ENCODE measurements at places on chromosomes 2 and 18.
A peak's percentile ranks its signal among the peaks of the same experiment; 100 is the strongest.

DNA sequence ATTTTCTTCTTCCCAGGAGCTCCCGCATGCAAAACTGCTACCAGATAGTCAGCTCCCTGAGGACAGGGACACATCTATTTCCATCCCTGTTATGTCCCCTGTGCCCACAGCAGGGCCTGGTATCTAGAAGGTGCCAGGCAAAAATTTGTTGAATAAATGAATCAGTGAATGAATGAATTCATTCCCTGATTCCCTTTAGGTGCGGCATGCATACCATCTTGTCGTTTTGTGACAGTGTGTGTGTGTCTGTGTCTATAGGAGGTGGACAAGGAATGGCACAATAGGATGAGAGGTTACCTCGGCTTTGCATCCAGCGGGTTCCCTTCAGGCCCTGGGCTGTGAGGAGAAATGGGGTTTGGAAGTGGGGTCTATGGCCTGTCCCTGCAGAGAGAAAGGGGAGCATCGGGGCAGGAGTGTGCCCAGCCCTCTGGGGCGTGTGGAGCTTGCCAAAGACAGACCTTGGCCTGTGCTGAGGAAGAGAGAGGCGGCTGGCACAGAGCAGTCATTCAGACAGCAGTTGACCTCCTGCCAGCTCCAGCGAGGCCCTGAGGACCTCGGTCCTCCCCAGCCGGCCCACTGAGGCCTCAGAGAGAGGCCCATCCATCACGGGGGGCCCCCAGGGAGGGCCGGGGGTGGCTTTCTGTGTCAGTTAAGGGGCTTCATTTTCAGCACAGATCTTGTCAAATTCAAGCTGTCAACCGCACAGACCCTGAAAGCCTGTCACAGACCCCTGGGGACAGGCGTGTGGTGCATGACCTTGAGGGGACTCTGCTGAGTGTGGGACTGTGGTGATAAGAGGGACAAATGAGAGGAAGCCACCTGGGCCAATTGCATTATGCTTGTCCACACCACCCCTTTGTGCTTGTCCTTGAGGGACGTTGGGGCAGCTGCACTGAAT lies 125.9 kb upstream of the CXCR4 start:
- DNase-seq = no peak

DNA sequence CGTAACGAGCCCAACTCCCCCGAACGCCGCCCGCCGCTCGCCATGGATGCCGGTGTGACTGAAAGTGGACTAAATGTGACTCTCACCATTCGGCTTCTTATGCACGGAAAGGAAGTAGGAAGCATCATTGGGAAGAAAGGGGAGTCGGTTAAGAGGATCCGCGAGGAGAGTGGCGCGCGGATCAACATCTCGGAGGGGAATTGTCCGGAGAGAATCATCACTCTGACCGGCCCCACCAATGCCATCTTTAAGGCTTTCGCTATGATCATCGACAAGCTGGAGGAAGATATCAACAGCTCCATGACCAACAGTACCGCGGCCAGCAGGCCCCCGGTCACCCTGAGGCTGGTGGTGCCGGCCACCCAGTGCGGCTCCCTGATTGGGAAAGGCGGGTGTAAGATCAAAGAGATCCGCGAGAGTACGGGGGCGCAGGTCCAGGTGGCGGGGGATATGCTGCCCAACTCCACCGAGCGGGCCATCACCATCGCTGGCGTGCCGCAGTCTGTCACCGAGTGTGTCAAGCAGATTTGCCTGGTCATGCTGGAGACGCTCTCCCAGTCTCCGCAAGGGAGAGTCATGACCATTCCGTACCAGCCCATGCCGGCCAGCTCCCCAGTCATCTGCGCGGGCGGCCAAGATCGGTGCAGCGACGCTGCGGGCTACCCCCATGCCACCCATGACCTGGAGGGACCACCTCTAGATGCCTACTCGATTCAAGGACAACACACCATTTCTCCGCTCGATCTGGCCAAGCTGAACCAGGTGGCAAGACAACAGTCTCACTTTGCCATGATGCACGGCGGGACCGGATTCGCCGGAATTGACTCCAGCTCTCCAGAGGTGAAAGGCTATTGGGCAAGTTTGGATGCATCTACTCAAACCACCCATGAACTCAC lies 673 bp downstream of the PCBP1 start:
- DNase-seq = peak; percentile 54

GRCh38 chr2:54775710-54776109 lies 52.2 kb downstream of the EML6 start:
- no peak for DNase-seq

DNA sequence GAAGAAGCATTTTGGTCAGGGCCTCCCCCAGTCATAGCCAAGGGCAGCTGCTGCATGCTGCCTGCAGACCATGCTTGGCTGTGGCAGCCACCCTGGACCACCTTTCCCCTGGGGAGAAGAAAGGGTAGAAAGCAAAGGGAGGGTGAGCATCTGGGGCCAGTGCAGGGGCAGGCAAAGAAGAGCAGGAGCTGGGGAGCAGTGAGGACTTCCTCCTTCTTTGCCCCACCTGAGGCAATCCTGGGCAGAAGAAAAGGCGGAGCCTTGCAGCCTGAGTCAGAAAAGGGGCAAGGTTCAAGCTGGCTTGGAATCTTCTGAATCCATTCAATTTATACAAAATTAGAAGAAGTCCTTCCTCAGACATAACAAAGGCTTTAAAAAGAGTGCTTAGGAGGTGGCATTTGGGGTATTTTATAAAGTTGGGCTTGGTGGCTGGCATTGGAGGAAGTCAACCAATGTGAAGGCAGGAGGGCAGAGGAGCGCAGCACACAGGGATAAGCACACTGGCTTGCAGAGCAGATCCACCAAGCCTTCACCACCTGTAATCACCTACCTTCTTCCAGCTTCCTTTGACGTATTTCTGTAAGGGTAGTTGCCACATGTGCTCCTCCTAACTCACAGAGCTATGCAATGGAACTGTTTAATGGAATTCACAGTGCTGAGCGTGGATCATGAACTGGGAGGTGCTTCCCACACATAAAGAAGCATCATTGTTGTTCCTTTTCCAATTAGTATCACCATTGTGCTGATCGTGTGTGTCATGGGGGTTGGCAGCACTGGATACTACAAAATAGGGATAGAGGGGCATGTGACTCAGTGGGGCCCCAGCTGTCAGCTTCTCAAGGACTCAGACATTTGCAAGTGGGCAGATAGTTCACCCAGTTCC lies 154.4 kb upstream of the EPAS1 start:
- peak; percentile 88 for DNase-seq

- peak; percentile 77 for DNase-seq
Observed at GRCh38 chr18:32289483-32290075, 99.7 kb downstream of the MEP1B start.

GRCh38 chr2:186486651-186487647 lies 889 bp downstream of the ZC3H15 start:
- peak; percentile 37 for DNase-seq

- no peak for DNase-seq
Observed at GRCh38 chr2:65294701-65295100, 67.1 kb downstream of the ACTR2 start.

DNA sequence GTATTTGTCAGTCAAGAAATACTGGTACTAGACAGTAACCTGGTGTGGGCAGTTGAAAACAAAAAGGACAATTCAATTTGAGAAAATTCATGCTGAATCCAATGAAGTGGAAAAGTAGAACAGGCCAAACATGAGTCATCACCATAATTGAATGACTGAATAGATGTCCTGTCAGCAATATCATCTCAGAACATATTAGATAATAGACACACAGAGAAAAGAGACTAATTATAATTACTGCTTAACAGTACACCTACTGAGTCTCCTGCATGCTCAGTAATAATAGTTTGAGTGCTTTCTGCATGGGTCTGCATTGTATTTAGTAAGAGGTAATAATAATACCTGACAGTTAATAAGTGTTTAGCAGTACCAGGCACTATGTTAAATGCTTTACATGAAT lies 138.6 kb upstream of the ZC3H15 start:
- DNase-seq = no peak

- DNase-seq = no peak
Observed at GRCh38 chr2:25454824-25455611, 113.3 kb upstream of the DNMT3A start.

GRCh38 chr2:101256316-101256715 lies 3.6 kb downstream of the CNOT11 start:
- no peak for DNase-seq

- DNase-seq = no peak
Observed at GRCh38 chr2:191152482-191153240, 1.9 kb upstream of the STAT4 start.

DNA sequence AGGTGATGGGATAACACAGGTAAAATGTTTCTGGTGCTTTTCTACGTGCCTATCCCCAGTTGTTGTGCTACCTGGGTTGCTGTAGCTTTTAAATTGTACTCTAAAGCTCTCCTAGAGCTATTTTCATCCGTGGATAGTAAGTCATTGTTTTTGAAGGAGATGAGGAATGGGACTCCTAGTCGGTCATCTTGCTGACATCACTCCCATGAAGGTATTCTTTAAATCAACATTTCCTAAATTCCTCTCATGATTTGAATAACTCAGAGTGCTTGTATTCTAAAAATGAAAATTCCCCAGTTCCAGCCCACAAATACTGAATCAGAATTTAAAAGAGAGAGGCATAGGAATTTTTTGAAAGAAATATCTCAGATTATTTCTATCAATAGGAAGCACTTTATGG lies 44.3 kb downstream of the CCDC148 start:
- no peak for DNase-seq

GRCh38 chr18:35409911-35410310 lies 32.8 kb upstream of the ZNF396 start:
- peak; percentile 58 for DNase-seq

DNA sequence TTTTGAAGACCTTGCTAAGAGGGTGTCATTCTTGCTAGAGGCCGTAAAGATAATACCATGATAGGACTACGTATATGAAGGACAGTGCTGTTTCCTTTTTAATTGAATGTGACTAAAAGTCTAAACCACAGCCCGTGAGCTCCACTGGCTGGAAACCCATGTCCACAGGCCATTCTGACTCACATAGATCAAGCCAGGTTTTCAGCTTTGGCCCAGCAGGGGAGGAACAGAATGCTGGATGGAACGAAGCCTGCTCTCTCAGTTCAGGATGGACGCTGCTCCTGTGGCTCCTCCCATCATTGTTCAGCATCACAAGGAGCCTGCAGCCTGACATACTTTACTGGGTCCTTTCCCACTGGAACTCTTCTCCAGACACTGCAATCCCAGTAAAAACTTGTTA lies 47.6 kb downstream of the ALPK2 start:
- DNase-seq = no peak

GRCh38 chr18:45136381-45137086 lies 455.8 kb downstream of the SETBP1 start:
- DNase-seq = no peak

DNA sequence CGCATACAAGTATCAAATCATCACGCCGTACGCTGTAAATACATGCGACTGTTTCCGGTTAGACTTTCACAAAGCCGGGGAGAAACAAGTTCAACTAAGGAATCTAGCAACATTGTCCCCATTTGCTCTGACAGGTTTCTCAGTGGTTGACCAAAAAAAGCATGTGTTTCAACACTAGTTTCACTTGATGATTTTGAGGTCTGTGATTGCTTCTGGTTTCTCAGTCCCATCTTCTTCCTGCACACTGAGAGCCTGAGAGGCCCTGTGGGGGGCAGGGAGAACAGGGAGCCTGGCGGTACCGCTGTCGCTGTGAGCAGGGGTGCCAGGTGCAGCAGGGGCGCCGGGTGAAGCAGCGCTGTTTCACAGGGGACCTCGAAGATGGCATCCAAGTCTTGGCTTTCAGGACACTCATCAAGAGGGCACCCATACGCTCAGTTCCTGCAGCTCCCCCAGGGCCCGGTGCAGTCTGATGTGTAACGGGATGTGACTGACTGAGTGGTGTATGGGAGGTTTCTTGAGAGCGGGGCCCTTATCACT lies 270.9 kb downstream of the TWIST2 start:
- no peak for DNase-seq

GRCh38 chr18:37539236-37539635 lies 26.4 kb downstream of the CELF4 start:
- no peak for DNase-seq

DNA sequence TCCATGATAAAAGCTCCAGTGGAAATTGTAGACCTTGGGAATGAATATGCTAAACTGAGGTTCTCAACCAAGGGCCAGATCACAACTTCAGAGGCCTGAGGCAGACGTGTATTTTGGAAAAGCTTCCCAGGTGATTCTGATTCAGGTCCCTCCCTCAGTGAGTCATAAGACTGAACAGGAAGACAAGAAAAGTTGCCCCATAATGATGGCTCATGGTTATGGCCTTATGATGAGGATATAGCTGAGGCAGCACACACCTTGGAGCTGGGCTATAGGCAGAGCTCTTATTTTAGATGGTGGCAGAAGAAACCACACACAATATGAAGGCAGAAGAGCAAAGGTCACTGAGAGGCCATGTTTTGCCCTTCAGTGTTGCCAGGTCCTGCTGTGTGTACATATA lies 9.6 kb downstream of the ANTXR1 start:
- no peak for DNase-seq
